Cardiac muscle cell (in vitro differentiated cells and primary cell): ENCODE measurements at places on chromosomes 1 and 21. TPM values are rescaled to one million over a fixed set of nuclear protein-coding genes. Genes with fewer than 3 reads are reported as not detected.

The RIPPLY3 gene
- total RNA-seq, result not detected in 2 replicates

The CELA2B gene
- not detected in 2 replicates for total RNA-seq

The NTRK1 gene
- 3.6 and 3.8 TPM in 2 replicates for total RNA-seq

The TMEM183A gene
- total RNA-seq, result 67.1 and 109 TPM in 2 replicates

The FAM163A gene
- 0.18 and 0.42 TPM in 2 replicates for total RNA-seq

The MOB3C gene
- 6.2 and 7.5 TPM in 2 replicates for total RNA-seq

The SYT6 gene
- total RNA-seq, result 0.09 TPM in 1 of 2 replicates, not detected in the other

The USH2A gene
- total RNA-seq, result 0.24 and 0.25 TPM in 2 replicates

The KLF17 gene
- not detected in 2 replicates for total RNA-seq

The SYDE2 gene
- 22.2 and 47.5 TPM in 2 replicates for total RNA-seq

The GRIK3 gene
- total RNA-seq, result 0.09 TPM in 1 of 2 replicates, not detected in the other

The ACKR1 gene
- total RNA-seq, result 0.18 and 0.63 TPM in 2 replicates

The RORC gene
- total RNA-seq, result not detected in 2 replicates

The DMRTA2 gene
- 0.04 and 0.12 TPM in 2 replicates for total RNA-seq

The NTMT2 gene
- not detected in 2 replicates for total RNA-seq

The PADI2 gene
- total RNA-seq, result 0.54 and 0.67 TPM in 2 replicates

The LCE3C gene
- not detected in 2 replicates for total RNA-seq

The S1PR1 gene
- 58.6 and 62.2 TPM in 2 replicates for total RNA-seq

The RGS13 gene
- 1.3 and 1.4 TPM in 2 replicates for total RNA-seq

The CTSE gene
- not detected in 2 replicates for total RNA-seq

The GJC2 gene
- 0.51 and 0.88 TPM in 2 replicates for total RNA-seq

The USP25 gene
- 24.6 and 39.0 TPM in 2 replicates for total RNA-seq

The BRDT gene
- total RNA-seq, result not detected in 2 replicates

The IGSF9 gene
- total RNA-seq, result 1.7 and 4.1 TPM in 2 replicates

The DCDC2B gene
- not detected in 2 replicates for total RNA-seq
